ENCODE measurements at places on chromosomes 13 and 19.

DNA sequence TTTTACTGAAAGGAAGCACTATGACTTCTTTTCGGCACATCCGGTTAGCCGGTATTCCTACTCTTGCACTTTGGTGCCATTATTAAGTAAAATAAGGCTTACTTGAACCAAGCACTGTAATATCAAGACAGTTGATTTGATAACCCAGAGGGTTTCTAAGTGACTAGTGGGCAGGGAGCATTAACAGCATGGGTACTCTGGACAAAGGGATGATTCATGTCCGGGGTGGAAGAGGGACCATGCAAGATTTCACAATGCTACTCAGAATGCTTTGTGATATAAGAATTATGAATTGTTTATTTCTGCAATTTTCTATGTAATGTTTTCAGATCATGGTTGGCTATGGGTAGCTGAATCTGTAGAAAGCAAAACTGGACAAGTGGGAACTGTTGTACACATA is 282.1 kb downstream of the TDRD3 start:
- DNase-seq: no peak

GRCh38 chr13:111336666-111337065 is 16.2 kb downstream of the TEX29 start:
- DNase-seq: no peak

DNA sequence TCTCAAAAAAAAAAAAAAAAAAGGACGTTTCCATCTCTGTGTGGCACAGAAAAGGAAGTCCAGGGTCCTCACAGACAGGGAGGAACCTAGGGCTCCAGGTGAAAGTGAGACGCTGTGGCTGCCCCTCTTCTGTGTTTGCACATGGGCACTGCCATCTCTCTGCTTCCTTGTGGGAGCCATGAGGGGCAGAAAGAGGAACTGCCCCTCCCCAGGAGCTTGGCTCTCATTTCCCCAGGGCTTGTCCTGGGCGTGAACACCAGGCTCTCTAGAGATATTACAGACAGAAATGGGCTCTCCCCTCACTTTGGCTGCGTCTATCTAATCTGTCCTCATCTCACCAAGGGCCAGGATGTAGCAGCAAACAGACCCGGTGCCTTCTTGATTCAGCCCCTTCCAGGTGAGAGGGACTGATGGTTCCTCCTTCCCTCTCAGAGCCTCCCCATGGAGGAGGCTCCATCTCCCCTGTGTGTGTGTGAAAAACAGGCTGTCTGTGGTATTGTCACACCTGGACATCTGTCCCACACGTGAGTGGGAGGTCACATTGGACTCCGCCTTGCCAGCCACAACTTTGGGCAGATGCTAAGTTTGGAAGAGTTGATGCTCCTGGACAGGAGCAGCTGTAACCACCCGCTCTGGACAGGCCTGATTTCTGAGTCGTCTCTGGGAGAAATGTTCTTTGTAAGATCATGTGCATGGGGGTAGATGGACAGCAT is 840 bp upstream of the LILRA4 start:
- DNase-seq: no peak

DNA sequence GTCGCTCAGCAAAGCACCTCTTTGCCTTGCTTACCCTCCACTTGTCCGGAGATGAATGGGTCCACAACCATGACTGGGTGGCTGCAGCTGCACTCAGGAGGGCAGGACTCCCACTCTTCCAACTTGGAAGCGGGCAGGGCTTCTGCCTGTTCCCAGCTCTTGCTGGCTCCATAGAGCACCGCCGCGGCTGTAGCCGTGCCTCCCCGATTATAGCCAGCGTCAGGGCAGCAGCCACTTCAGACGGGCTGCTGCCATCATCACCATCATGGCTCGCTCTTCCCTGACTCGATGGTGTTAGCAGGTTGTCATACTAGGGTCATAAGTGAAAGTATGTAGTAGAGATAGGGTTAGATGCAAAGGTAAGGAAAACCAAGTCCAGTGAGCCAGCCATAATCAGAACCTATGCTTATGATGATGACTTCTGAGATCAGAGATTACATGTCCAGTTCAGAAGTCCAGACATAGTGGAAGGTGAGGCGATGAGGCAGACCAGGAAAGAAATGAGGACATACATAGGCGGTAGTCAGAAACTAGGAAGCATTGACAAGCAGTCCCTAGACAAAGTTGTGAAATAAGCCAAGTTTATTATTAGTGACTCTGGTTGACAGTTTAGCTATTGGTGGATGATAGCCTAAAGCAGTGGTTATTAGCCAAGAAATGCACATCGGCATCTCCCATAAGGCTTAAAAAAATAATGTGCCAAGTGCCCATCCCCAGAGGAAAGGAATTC is 4.4 kb upstream of the INTS6 start:
- no peak for DNase-seq

- peak; percentile 30 for DNase-seq
Measured at GRCh38 chr19:39845584-39845932, 621 bp downstream of the FBL start.

Data from NCI-H146 (cell line).